ENCODE measurements at places on chromosomes 12 and 14.

DNA sequence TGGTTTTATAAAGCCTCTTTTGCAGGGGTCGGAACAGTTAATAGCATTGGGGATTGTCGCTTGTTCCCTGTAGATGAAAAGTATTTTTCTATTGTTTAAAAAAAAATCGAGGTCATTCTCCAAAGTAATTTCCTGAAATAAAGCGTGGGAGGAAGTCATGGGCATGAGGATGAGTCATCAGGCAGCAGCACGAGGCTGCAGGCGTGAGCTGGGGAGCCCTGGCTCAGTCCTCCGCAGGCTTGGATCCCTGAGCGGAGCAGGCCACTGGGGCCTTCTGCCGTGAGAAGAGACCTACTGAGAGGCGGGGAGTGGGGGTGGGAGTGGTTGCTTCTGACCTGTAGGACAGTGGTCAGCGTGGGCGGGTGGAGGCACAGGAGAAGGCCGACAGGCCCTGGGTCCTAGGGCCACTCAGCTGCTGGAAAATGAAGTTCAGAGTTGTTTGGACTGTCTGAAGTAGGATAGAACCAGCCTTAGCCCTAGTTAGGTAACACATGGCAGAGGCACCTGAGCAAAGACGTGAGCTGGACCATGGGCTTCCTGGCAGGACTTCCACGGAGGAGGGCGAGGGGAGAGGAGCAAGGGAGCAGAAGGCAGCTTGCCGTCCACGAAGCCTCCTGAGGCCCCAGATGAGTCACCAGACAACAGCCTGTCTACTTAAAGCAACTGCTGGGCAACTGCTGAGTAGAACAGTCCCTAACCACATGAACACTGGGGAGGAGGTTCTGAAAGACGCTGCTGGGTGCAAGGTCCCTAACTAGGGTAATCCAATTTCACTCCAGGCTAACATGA is 21.1 kb upstream of the LGALS3 start:
- peak; percentile 26 for DNase-seq

GRCh38 chr14:60349663-60350365 is 100.8 kb downstream of the PPM1A start:
- DNase-seq, result no peak

GRCh38 chr12:109718390-109718789 is 4.8 kb downstream of the FAM222A start:
- DNase-seq, result no peak

DNA sequence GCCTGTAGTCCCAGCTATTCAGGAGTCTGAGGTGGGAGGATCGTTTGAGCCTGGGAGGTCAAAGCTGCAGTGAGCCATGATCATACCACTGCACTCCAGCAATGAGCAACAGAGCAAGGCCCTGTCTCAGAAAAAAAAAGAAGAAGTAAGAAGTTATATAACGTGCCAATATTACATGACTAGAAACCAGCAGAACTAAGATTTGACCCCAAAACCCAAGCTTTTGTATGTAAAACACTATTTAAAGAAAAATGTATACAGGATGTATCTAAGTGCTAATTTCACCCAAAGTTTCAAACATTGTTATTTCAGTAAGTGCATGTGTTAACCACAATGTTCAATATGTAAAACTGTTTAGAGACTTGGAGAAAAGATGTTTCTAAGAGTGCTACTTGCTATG is 94.7 kb downstream of the SLC5A8 start:
- DNase-seq, result no peak

DNA sequence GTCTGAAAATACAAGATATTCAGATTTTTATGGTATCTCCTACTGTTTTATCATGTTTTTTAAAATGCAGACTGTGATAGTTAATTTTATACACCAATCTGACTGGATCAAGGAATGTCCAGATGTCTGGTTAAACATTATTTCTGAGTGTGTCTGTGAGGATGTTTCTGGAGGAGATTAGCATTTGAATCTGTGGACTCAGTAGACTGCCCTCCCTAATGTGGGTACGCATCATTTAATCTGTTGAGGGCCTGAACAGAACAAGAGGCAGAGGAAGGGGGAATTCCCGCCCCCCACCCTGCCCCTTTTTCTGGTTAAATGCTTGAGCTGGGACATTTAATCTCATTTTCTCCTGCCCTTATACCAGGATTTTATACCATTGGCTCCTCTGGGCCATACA is 72.1 kb downstream of the AVPR1A start:
- DNase-seq, result no peak

- no peak for DNase-seq
Measured at GRCh38 chr12:52432559-52433207, 1.5 kb downstream of the KRT75 start.

GRCh38 chr12:96431067-96431466 is 30.8 kb upstream of the CDK17 start:
- no peak for DNase-seq

Measured in esophagus squamous epithelium (tissue), 5 donors.